ENCODE measurements at places on chromosomes 7 and 10.

DNA sequence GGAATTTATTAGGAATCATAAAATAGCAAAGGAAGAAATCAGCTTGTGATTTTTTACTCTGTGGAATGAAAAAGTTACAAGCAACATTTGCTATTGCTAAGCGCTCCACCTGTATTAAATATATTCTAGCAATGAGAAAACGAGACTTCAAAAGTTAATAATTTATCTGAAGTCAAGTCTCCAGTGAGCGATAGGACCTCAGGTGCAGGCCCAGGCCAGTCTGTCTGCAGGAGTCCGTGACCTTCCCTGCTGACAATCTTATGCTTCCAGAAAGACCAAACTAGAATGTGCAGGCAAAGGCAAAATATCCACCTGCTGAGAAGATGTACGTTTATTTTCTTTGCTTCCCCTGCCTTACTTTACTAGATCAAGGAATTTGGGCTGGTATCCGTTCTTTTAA, 22.7 kb downstream of the MRC1 start:
- DNase-seq: no peak

GRCh38 chr7:34143402-34143801, 238.1 kb downstream of the BMPER start:
- no peak for DNase-seq

DNA sequence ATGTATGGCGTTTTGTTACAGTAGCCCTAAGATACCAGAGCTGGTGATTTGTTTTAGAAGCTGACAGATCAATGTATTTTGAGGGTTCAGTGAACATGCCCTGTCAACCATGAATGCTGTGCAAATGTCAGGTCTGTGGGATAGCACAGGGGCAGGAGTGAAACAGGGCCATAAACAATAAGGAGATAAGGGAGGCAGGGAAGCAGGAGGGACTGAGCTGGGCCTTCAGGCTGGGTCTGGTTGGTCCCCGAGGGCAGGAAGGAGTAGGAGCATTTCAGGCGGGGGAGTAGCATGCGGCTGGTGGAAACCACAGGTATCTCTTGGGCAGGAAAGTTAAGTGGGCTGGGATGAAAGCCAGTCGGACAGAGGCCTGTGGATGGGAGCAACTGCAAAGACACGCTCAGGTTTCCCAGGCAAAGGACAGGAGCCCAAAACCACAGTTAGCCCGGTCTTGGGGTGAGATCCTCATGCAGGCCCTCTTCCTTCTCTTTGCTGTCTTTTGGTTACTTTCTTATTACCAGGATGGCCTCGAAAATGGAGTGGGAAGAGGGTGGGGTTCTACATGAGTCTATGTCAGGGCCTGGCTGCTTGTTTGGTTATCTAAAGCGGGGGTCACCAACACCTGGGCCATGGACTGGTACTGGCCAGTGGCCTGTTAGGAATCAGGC, 69.5 kb upstream of the SEPHS1 start:
- no peak for DNase-seq

GRCh38 chr7:24442170-24442777, 131.0 kb upstream of the PALS2 start:
- DNase-seq: no peak

GRCh38 chr10:120828763-120829319, 22.3 kb upstream of the WDR11 start:
- no peak for DNase-seq

DNA sequence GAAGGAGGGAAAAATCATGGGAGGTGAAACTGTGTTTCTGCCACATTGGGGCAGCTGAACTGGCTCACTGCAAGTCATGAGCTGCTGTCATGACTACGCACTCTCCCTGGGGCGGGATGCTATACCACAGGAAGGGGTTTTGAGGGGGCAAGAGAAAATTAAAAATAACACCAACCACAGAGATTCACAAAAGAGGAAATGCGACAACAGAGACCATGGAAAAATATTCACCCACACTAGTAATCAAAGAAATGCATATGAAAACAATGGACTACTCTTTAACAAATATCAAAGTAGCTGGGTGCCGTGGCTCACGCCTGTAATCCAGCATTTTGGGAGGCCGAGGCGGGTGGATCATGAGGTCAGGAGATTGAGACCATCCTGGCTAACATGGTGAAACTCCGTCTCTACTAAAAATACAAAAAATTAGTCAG, 65.2 kb upstream of the TM9SF3 start:
- no peak for DNase-seq

DNA sequence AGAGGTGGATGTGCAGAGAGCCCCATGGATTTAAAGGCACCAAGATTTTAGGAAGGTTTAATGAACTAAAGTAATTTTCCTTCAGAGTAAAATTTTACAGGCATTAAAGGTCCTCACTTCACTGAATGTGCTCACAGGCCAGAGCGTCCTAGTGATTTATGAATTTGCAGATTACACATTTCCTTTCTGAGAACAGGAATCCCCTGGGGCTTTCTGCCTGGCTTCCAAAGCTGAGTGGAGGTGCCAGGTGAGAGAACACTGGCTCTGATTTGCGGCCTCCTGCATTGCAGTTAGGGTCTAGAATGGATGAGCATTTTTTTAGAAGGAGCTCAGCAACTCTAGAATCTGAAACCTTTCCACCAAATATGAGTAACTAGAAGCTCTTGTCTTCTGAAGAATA, 194.3 kb downstream of the SORCS3 start:
- no peak for DNase-seq

GRCh38 chr10:57917019-57917418, 350.7 kb downstream of the IPMK start:
- DNase-seq: peak; percentile 1

GRCh38 chr7:39950473-39951225, 593 bp downstream of the CDK13 start:
- peak; percentile 18 for DNase-seq

GRCh38 chr7:77455321-77455720, 39.2 kb upstream of the GSAP start:
- no peak for DNase-seq

- DNase-seq: no peak
Observed at GRCh38 chr7:11548532-11548931, 283.5 kb downstream of the THSD7A start.
